Effector memory CD4-positive, alpha-beta T cell (primary cell): ENCODE measurements at places on chromosomes 3 and 15.

DNA sequence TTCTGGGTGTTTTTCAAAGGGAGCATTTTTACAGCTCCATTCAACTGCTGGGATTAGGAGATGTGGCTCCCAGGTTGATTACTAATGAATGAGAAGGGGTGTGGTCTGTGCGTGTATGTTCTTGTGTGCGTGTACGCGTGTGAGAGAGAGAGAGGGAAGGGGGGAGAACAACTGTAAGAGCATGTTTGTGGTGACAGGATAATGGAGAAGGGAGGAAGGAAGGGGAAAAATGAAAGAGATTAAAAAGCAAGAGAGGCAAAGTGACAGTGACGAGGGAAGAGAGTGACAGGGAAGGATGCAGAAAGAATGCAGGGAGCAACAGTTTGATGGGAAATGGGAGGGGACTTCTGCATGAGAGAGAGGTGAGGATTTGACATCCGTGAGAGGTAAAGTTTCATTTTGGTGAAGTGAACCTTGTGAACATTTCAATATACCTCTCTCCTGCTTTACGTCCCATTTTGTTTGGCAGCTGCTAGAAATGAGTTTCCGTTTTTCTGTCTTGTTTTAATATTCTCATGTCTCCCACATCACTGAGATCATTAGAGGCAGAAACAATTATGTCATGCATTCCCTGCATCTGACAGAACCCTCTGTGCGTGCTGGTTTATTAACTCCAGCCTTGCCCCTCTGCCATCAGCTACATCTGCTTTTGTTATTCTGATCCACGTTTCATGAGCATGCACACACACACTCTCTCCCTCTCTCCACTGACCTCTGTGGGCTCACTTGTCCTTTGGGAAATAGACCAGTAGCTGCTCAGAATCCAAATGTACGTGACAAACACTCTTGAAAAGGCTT, 161.6 kb downstream of the GAP43 start:
- no peak for DNase-seq

- DNase-seq = no peak
Observed at GRCh38 chr3:123899300-123899865, 15.3 kb upstream of the MYLK start.

- DNase-seq = no peak
Observed at GRCh38 chr3:124033360-124034015, 41.6 kb upstream of the ROPN1 start.

GRCh38 chr15:71115567-71116351, 488 bp downstream of the THSD4 start:
- no peak for DNase-seq

DNA sequence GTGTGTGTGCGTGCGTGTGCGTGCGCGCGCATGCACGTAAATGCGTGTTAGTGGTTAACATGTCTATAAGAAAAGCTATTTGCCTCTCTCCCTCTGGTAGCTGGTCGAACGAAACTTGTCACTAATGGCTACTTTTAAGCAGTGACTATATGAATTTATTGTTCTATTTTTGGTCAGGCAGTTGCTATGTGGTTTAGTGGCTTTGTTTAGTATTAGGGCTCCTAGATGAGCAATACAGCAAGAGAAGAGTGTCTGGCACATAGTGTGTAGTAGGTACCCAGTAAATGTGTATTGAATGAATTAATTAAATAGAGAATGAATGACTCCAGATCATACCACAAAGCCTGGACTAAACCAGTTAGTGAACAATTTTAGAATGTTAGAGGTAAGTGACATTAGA, 171.6 kb downstream of the PPM1L start:
- no peak for DNase-seq

DNA sequence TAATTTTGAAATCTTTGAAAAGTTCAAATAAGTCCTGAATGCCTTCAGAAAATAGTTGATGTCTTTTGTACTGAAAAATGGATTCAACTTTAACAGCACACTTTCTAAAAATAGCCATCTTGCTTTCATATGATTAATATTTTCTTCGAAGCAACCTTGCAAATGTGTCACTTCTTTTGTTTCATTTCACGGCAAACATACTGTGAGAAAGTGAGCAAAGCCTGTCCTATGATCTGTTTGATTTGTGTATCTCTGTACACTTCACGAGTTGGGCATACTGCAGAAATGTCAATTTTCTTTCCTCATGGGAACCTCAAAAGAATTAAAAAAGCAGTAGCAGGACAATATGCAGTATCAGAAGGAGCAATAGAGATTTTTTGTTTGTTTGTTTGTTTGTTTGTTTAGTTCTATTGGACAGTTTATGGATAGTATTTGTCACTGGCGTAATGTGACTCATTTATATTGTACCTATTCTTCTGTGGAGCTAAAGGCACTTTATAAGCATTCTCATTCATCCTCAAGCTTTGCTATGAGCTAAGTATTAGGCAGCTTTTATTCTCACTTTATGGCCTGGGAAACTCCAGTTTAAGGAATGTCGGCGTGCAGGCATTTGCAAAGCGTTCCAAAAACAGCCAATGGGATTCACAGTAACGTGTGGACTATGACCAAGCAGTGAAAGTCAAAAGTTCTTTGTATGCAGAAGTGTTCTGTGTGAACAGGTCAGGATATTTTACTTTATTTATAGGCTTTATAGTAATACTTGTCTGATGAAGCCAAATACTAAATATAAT, 572.0 kb downstream of the NAALADL2 start:
- no peak for DNase-seq

DNA sequence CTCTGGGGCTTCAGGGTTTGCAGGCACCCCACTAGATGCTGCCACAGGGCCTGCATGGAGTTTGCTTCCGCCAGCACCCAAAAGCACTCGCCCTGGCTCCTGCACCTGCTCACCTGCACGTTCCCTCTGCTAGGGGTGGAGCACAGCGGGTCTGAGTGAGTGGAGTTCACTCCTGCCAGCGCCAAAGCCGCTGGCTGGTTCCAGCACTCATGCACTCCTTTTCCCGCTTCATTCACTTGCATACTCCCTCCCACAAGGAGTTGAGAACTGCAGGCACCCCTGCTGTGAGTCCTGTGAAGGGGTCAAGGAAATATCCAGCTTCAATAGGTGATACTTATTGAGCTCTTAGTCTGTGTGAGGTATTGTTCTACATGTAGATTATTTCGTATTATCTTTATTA, 537.5 kb downstream of the NR2F2 start:
- DNase-seq = no peak

DNA sequence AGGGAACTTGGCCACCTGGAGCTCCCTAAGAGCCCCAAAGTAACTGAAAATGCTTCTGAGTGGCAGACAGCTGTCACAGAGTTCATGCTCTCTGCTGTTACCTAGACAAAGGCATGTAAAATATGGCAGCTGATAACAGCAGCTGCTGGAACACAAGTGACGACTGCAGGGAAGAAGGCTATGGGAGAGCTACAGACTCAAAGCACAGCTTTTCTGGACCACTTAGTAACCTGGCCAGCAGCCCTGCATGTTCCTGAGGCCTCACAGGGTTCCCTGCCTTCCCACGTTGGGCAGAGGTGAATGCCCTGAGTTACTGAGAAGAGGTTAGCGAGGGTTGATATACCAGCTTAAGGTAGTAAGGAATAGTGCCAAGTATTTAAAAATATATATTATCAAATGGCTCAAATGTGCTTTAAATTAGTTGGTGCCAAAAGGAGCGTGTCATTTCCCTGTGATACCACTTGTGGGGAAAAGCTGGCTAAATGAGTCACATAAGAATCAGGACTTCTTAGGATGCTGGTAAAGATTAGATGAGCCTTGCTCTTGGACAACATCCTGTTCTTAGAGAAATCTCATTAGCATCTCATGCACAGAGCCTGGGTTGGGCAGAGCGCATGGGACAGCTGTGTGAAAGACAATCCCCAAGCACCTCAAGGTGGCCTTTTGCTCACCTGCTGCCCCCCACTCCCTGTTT, 76.4 kb upstream of the SCN5A start:
- no peak for DNase-seq

DNA sequence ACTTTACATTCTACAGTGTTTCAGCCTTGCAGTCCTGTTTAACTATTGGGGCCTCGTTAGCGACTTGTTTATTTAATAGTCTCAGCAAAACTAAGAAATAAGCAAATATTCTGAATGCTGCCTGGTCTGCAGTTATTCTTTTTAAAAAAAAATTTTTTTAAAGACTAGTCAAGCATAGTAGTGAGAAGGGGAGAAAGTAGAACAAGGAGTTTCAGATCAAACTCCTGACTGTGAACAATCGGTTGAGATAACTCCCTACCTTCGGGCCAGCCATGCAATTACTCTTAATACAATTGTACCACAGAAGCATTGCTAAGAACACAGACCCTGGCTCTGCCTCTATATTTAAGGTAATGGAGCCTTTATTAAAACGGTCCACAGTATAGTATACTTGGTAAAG, 5.8 kb upstream of the DUT start:
- DNase-seq = no peak

GRCh38 chr15:40081691-40082194, 26.9 kb downstream of the BMF start:
- no peak for DNase-seq

DNA sequence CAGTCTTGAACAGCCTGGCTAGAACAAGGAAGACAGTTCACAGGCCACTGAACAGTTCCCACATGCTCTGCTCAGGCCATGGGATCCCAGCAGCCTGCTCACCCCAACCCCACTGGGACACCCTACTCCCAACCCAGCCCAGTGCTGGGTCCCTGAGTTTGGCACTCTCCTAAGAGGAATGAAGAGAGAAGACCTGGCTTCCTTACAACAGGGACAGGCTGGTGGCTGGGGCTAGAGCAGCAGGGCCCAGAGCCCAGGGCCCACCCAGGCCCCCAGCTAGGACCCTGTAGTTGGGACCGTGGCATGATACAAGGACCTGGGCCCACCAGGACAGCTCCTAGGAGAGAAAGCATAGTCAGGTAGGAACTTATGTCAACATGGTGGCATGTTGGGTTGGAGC, 43.4 kb downstream of the SEMA3G start:
- no peak for DNase-seq
